Ascending aorta (tissue), 2 donors: ENCODE measurements at places on chromosomes 5 and 9.

GRCh38 chr5:120609570-120609969, 145.5 kb downstream of the PRR16 start:
- DNase-seq = no peak

DNA sequence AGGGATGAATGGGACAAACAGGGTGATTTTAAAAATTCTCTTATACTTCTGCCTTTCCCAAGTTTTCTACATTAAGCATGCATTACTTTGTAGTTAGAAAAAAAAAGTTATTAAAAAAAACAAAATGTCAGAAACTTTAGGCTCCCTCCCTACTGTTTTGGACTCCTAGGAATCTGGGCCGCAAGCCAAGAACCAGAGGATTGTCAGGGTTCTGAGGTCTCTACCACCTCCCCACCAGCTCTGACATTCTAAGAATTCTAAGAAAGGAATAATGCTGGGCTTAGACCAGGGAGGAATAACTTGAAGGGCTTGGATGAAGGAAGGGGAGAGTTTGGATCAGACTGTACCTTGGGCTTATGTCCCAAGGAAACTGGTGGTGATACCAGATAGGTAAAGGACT, 1.1 kb upstream of the ARHGEF39 start:
- no peak for DNase-seq

DNA sequence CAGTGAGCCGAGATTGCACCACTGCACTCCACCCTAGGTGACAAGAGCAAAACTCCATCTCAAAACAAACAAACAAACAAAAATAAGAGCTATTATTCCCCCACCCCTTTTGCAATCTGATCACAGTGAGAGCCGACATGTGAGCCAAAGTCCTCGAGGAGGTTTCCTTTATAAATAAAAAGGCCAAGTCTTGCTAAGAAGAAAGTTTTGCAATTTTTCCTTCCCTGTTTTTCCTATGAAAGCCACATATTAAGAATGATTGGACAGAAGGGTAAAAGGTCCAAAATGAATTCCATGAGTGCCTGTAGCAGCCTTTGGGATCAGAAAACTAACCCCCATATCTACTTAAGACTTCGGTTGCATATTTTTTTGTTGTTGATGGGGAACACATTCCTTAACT, 179.7 kb downstream of the TSSK1B start:
- DNase-seq = no peak

DNA sequence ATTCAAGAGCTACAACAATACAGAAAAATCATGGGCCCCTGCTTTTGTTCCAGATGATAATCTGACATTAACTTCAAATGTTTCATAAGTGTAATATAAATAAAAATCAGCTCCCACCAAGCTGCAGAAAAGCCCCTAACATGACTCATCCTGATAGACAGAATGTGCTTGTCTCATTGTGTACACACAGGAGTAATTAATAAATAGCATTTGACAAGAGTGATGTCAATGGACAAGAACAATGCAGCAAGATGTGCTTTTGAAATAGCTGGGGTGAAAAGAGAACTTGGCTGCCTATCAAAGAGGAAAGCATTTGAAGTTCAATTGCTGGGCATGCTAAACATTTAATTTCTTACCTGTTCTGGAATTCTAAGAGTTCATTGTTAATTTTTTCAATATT, 79.2 kb downstream of the DNAH5 start:
- DNase-seq = no peak

GRCh38 chr5:130729541-130729940, 435.5 kb downstream of the HINT1 start:
- DNase-seq = no peak
